ENCODE measurements at places on chromosomes 7 and 10. TPM values are rescaled to one million over a fixed set of nuclear protein-coding genes. Genes with fewer than 3 reads are reported as not detected.

PTN gene
- 61.7 TPM for total RNA-seq

DNA sequence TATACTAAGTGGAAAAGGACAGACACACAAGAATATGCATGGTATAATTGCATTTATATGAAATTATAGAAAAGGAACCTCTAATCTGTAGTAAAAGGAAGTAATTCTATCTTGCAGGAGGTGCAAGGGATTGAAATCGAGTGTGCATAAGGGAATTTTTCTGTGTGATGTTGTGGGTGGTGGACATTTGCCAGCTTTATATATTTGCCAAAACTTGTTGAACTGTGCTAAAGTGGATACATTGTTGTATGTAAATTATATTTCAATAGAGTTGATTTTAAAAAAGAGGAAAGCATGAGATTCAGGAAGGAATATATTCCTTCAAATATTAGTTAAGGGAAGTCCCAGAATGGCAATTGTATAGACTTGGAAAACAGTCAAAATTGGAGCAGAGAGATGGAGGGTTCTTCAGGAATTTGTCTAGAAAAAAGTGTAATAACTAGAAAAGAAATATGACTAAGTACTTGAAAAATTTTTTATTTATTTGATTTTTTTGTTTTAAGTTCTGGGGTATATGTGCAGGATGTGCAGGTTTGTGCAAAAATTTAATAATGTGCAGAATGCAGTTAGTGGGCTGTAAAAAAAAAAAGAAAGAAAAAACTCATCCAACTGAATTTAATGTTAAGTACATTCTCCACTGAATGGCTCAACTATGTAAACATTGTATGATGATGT is 96.1 kb downstream of the ARL4A start:
- H3K36me3 ChIP-seq, result no peaks in the 10 kb centered on the region
- H3K4me3 ChIP-seq, result no peak overlapping the region
- no peak overlapping the region for H3K27ac ChIP-seq
- H3K4me1 ChIP-seq, result no peaks in the 10 kb centered on the region
- DNase-seq, result peak; percentile 37
- H3K27me3 ChIP-seq, result no peaks in the 10 kb centered on the region

DNA sequence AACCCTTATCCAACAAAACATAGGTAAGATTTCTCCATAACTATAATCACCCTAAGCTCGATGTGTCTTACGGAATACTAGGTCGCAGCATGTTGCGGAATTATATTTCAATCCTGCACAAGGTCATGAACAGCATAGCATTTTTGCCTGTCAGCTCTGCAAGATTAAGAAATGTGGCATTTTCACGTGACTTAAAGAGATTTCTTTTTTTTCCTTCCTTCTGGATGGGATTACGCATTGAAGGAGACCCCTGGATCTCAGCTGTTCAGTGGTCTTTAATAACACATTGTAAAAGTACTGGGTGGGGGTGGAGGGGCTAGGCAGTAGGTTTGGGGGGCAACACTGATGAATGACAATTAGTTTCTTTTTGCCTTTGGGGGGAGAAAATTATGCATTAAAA is 106.7 kb downstream of the CUBN start:
- H3K4me3 ChIP-seq, result no peak overlapping the region
- peaks cover 12% of the 10 kb centered on the region for H3K4me1 ChIP-seq
- DNase-seq, result no peak
- no peaks in the 10 kb centered on the region for H3K27me3 ChIP-seq

CTAGE4 gene
- total RNA-seq, result not detected

DNA sequence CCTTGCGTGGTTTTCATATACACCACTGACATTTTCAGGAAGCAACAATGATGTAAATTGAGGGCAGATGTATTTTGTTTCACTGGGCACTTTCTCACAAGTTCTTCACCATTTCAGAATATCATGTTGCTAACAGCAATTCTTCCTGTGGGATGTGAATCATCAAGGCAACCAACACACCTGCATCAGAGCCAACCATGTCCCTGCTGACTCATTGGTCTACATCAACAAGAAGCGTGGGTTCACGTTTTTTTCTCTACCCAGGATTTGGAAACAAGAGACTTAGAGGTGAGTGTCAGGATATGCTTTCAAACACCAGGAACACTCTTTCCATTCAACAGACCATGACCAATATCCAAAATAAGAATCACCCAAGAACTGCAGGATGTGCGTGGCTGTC is 203.9 kb downstream of the TEX36 start:
- H3K4me1 ChIP-seq, result no peaks in the 10 kb centered on the region
- H3K27me3 ChIP-seq, result peaks cover 2% of the 10 kb centered on the region
- peak; percentile 4 for DNase-seq
- H3K27ac ChIP-seq, result no peak overlapping the region
- no peaks in the 10 kb centered on the region for H3K36me3 ChIP-seq

GRID1 gene
- total RNA-seq, result not detected

DNA sequence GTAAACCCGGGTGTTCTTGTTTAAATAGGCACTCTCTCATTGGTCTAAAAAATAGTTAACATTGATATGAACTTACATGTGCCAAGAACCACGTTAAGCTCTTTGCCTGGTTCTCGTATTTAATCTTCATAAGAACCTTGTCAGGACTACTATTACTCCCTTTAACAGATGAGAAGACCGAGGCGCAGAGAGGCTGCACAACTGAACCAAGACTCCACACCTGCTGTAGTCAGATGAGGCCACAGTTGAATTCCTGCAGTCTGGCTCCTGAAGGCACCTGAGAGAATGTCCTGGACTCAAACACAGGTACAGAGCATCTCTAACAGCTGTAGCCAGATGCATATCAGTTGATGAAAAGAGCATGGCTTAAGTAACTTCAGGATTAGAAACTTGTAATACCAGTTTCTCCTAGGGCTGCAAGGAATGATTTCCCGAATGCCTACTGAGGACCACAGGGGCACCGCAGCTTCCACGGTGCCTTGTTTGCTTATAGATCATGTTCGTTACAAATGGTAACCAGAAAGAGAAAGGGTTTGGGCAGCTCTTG is 9.5 kb downstream of the DDC start:
- no peak for DNase-seq
- no peak overlapping the region for H3K27ac ChIP-seq
- peaks cover 7% of the 10 kb centered on the region for H3K27me3 ChIP-seq
- H3K4me1 ChIP-seq, result no peaks in the 10 kb centered on the region
- no peak overlapping the region for H3K4me3 ChIP-seq
- no peaks in the 10 kb centered on the region for H3K36me3 ChIP-seq

CYP3A5 gene
- total RNA-seq, result not detected

- DNase-seq, result peak; percentile 45
- H3K4me1 ChIP-seq, result peaks cover 10% of the 10 kb centered on the region
- peaks cover 2% of the 10 kb centered on the region for H3K27me3 ChIP-seq
- H3K27ac ChIP-seq, result no peak overlapping the region
- no peaks in the 10 kb centered on the region for H3K36me3 ChIP-seq
Measured at GRCh38 chr7:155228459-155228845, 69.2 kb upstream of the INSIG1 start.
